ENCODE measurements at places on chromosomes 12 and 14.

DNA sequence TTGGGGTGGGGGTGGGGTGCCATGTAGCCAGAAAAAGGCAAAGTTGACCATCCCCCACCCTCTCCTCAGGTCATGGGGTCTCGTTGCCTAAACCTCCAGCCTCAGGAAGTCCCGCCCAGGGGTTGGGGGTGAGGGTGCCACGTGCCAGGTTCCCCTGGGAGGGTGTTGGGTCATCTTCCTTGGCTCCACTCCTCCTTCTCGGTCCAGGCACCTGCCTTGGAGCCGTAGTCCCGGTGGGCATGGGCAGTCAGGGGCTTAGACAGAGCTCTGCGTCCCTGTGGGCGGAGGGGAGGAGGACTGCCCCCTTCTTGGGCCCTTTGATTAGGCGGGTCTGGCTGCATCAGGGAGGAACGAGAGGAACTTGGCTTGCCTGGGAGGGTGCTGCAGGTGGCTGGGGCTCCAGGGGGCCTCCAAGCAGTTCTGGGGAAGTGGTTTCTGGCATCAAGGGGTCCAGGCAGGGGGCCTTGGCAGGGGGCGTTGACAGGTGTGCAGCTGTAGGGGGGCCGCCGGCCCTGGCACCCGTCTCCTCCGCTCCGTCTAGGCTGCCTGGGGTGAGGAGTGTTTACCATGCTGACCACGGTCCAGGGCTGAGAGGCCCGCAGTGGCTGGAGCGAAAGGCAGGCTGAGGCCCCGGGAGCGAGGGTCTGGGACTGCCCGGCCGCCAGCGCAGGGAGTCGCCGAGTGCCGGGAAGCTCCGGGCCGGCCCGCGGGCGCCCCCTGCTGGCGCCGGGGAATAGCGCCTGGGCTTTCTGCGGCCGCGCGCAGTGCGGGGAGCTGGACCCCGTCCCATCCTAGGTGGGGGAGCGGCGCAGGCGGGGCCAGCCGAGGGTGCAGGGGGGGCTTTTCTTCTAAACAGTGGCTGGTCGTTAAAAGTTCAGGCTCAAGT is 7.9 kb downstream of the SETD1B start:
- DNase-seq, result peak; percentile 75

DNA sequence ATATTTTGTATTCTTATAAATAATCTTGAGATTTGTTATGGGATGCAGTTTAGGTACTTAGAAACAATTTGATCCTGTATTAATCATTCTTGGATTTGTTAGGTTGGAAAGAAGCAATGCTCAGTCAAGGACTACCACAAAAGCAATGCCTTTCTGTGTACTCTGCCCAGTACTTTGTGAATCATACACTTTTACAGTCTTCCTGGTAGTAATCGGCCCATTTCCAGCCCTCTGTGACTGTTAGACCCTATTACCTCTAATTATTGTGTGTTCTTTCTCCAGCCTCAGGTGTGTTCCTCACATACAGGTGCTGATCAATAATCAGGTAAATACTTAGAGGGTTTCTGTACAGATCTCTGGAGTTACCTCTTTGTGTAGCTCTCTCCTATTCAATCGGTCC is 609.0 kb downstream of the KCNH5 start:
- no peak for DNase-seq

DNA sequence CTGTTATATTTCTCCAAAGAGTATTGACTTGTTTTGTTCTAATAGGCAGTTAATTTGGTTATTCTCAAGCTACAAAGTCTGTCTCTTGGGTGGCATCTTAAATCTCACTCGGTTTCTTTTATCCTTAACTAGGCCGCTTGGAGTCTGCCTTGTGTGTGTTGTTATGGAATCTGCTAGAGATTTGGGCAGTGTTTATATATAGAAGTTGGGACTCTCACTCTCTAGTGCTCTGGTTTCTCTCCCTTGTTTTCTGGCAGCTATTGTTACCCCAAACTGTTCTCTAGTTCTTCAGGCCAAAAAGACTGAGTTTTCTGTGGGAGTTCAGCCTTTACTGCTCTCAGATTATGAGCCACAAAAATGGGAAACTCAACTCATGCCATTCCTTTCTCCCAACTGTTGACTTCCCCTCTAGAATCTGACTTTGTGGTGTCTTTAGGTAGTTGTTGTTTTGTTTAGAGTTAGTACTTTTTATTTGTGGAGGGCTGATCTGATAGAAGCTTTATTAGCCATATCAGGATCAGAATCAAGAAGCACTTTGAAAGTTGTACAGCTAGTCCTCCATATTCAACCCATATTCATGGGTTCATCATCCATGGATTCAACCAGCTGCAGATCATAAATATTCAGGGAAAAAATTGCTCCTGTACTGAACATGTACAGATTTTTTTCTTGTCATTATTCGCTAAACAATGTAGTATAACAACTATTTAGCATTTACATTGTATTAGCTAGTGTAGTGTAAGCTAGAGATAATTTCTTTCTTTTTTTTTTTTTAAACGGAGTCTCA is 11.2 kb downstream of the PSMA6 start:
- no peak for DNase-seq

GRCh38 chr12:89165703-89166102 is 186.6 kb downstream of the DUSP6 start:
- DNase-seq, result no peak

GRCh38 chr12:98456041-98456440 is 59.3 kb upstream of the TMPO start:
- DNase-seq, result no peak

DNA sequence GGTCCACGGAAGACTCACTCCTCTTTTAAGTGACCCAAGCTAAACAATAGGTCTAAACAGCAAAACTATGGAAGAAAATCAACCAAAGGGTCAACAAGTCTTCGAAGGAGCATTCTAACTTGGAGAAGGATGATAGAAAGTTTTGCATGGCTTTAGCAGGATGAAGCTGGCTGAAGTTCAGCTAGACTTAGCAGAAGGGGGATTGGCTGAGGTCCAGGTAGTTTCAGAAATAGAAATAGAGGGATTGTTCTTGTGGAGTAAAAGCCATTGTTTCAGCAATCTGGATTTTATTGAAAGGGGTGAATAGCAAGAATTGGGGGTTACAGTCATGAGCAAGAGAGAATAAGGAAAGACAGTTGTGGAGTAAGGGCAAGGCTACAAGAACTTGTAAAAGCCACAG is 84.7 kb upstream of the TSPAN8 start:
- no peak for DNase-seq

DNA sequence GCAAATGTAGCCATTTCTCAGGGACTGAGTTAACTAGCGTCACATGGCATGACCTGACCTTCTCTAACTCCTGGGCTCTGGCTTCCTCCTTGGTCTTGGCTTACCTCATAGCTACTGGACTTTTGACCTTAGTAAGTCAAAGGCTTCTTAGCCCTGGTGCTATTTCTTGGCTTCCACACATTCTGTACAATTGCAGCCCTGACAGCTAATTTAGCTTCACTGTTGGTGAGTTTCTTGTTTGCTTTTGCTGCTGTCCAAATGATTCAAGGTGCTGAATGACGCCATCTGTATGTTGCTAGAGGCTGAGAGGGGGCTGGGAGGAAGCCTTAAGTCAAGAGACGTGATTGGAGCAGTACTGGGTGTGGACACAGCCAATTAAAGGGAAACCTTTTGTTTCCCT is 202.7 kb downstream of the PRKD1 start:
- DNase-seq, result no peak

DNA sequence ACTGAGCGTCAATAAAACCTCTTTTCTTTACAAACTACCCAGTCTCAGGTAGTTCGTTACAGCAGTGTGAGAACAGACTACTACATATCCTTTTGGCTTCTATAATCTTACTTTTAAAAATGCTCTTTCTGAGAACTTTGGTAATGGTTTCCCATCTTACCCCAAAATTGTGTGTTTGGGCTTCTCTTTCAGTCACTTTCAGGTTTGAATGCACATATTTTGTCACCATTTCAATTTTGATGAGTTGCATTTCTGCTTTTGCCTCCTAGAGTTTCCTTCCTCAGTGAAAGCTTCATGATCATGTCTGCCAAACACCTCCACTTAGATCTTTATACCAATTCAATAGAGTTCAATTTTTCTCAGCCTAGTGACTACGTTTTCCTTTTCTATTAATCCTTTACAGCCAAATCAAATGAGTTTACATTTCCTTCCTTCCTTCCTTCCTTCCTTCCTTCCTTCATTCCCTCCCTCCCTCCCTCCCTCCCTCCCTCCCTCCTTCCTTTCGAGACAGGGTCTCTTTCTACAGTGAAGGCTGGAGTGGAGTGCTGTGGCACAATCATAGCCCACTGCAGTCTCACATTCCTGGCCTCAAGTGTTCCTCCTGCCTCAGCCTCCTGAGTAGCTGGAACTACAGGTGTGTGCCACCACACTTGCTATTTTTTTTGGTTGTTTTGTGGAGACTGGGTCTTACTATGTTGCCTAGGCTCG is 124.9 kb downstream of the BCAT1 start:
- no peak for DNase-seq

DNA sequence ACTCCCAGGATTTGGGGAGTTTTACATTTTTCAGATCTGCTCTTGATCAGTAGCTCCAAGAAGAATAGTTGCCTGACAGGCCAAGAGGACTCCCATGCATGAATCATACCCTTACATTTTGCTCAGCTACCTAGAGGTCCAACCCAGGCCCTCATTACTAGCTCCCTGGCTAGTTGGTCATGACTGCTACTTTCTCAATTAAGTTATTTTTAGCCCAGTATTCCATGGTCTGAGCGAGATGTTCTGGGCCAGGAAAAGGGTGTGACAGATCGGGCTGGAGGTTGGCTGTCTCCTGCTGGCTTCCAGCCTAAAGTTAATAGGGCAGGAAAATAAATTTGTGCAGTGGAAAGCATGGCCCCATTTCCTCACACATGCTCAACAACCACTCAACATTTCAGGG is 379.2 kb downstream of the GRIN2B start:
- no peak for DNase-seq

GRCh38 chr12:68641138-68641537 is 30.4 kb downstream of the RAP1B start:
- DNase-seq, result peak; percentile 49

DNA sequence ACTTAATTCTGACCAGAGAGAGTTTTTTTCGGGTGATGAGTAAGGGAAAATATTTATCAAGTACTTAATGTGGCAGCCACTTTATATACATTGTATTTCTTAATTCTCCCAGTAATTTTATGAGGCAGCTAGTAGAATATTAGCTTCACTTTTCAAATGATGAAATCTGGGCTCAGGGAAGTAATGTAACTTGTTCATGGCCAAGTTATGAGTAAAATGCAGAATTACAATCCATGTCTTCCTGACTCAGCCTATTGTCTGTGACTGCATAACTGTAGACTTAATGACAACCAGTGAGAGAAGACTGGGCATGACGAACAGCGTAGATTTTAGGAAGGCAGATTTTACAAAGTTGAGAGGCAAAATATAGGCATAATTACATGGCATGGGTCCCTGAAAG is 106.7 kb upstream of the MIS18BP1 start:
- DNase-seq, result no peak
